ENCODE measurements at places on chromosomes 13 and 19.

- H3K4me3 ChIP-seq = no peak overlapping the region
- DNase-seq = no peak
- no peaks in the 10 kb centered on the region for H3K27me3 ChIP-seq
- no peaks in the 10 kb centered on the region for H3K4me1 ChIP-seq
Measured at GRCh38 chr13:113057084-113057483, 48.5 kb upstream of the F7 start.

- no peak overlapping the region for H3K4me3 ChIP-seq
- no peak overlapping the region for H3K27ac ChIP-seq
- no peaks in the 10 kb centered on the region for H3K27me3 ChIP-seq
- DNase-seq = no peak
Measured at GRCh38 chr13:97528518-97528917, 94.5 kb downstream of the RAP2A start.

GRCh38 chr19:31461814-31462539, 112.7 kb upstream of the TSHZ3 start:
- no peak overlapping the region for H3K27ac ChIP-seq
- H3K27me3 ChIP-seq = no peaks in the 10 kb centered on the region
- DNase-seq = no peak
- H3K4me3 ChIP-seq = no peak overlapping the region
- no peaks in the 10 kb centered on the region for H3K36me3 ChIP-seq

- DNase-seq = no peak
- H3K36me3 ChIP-seq = no peaks in the 10 kb centered on the region
- H3K27ac ChIP-seq = no peak overlapping the region
- no peak overlapping the region for H3K4me3 ChIP-seq
- H3K4me1 ChIP-seq = peaks cover 20% of the 10 kb centered on the region
- peaks cover 33% of the 10 kb centered on the region for H3K27me3 ChIP-seq
Measured at GRCh38 chr13:20165417-20166257, 4.8 kb upstream of the GJA3 start.

Data from activated CD8-positive, alpha-beta T cell treated with anti-CD3 and anti-CD28 coated beads, Interleukin-2, amount 10 ng/mL, durations not matched to agents 7 days and 5 days (primary cell).